ENCODE measurements at places on chromosomes 11 and 22. TPM values are rescaled to one million over a fixed set of nuclear protein-coding genes. Genes with fewer than 3 reads are reported as not detected.

Gene F2
- 0.11 TPM for total RNA-seq

Gene MUC5AC
- total RNA-seq = not detected

Gene SLC6A5
- total RNA-seq = not detected

Gene LRRC75B
- 5.0 TPM for total RNA-seq

Gene OR52E8
- total RNA-seq = not detected

Gene TENM4
- 0.81 TPM for total RNA-seq

Gene DAGLA
- total RNA-seq = 4.2 TPM

Gene GGTLC2
- total RNA-seq = not detected

GRCh38 chr11:130677486-130678153 is 229.2 kb downstream of the ADAMTS15 start:
- DNase-seq = peak; percentile 36

GRCh38 chr22:18116634-18117033 is 6.0 kb downstream of the TUBA8 start:
- no peak for DNase-seq

GRCh38 chr22:46833228-46833627 is 70.8 kb downstream of the TBC1D22A start:
- no peak for DNase-seq

DNA sequence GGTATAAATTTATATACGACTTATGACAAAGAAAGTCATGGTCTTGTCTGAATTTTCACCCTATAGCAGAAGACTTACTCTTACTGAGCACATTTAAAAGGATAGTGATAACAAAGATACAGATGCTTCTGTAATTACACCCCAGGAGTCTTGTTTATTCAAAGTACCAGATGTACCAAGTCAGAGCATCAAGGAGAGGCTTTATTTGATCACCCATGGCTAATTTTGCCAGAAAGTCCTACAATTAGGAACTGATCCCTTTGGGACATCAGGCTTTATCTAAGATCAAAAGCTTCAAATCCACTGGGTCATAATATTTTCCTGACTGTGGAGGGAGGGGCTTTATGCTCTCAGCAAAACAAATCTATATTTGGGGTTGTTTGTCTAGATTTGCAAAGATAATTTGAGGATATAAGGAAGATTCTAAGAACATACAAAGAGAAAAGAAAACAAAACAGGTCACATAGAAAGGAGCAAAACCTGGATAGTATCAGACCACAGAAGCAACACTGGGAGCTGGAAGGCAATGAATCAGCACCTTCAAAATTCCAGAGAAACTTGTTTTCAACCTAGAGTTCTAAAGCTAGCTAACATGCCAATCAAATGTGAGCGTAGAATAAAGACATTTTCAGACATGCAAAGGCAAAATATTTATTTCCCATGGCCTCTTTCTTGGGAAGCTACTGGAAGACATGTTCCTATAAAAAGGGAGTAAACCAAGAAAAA is 124.8 kb upstream of the CSNK2A3 start:
- DNase-seq = no peak

DNA sequence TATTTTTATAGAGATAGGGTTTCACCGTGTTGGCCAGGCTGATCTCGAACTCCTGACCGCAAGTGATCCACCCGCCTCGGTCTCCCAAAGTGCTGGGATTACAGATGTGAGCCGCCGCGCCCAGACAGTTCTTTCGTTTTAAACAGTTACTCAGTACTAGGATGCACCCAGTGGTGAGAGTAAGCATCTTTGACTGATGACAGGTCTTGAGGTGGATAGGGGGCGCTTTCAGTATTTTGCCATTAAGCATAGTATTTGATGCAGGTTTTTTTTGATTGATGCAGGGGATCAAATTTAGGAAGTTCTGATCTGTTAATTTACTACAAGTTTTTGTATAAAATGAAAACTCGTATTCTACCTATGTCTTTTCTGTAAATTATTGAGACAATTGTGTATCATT is 13.2 kb upstream of the TRIM34 start:
- DNase-seq = no peak

DNA sequence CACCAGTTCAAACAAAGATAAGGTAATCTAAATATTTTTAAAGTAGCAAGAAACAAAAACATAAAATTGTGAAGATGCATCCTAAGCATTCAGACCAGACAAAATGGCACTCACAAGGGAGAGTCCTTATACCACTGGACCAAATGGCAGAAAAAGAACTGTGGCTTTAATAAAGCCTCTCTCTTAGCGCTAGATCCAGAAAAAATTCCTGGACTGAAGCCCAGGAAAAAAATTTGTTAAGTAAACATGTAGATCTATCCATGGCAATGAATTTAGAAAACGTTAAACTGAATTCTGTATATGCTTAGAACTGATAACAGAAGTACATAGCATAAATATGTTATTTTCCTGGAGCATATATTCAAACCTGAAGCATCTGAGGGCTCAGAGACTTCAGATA is 11.8 kb upstream of the CD59 start:
- DNase-seq = no peak

DNA sequence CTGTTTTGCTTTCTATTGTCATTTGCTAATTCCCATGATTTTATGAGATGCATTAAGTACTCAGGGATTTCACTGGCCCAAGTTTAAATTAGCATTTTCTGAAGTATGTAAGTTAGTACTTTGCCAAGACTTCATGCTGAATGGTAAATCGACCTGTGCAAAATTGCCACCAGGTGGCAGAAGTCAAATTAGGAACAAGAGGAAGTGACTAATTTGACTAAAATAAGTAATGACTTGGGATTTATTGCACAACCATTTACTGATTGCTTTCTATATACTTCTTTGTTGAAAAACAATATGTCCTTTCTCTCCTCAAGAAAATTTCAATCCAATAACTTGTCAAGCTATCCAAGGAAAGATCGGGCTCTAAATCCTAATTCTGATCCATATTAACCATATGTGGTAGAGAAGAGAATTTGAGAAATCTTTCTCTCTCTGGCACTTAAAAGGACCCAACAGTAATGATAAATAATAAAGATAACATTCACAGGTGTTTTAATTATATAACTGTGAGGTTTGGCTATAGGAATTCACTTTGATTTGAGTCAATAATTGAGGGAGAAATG is 253.7 kb upstream of the CHORDC1 start:
- DNase-seq = no peak

- DNase-seq = no peak
Observed at GRCh38 chr22:22933100-22933806, 45.6 kb downstream of the IGLL5 start.

DNA sequence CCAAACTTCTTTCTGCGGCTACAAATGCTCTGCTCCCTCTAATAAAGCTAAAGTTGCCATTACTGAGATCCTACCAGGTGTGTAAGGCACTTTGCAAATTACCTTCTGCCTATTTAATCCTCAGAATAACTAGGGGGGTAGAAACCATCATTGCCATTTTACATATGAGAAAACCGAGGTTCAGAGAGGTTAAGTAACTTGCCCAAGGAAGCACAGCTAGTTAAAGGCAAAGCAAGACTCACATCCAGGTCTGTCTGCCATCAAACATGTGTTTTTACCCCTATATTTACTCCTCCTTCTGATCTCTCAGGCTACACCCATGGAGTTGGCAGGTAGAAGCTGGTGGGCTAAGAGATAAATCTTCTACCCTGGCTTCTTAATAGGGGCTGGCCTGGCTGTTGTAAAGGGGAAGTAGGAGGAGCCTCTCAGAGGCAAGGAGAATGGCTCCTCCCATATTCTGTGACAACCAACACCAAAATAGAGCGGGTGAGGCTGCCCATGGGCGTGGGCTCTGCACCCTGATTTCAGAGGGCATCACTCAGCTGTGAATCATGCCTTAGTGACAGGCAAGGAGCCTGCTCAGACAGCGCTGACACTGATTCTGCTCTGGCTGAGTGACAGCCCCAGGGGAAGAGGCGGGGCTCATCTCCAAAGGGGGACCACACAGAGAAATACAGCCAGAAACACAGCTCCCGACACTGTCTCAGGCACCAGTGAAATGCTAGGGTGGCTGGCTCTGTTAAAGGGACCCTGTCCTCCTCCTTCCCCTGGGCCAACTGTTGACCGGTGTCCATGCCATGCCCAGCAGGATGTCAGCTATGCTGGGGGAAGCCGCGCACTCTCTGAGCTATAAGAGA is 106.8 kb downstream of the ABTB2 start:
- peak; percentile 76 for DNase-seq

- no peak for DNase-seq
Observed at GRCh38 chr11:79697905-79698304, 257.1 kb upstream of the TENM4 start.

DNA sequence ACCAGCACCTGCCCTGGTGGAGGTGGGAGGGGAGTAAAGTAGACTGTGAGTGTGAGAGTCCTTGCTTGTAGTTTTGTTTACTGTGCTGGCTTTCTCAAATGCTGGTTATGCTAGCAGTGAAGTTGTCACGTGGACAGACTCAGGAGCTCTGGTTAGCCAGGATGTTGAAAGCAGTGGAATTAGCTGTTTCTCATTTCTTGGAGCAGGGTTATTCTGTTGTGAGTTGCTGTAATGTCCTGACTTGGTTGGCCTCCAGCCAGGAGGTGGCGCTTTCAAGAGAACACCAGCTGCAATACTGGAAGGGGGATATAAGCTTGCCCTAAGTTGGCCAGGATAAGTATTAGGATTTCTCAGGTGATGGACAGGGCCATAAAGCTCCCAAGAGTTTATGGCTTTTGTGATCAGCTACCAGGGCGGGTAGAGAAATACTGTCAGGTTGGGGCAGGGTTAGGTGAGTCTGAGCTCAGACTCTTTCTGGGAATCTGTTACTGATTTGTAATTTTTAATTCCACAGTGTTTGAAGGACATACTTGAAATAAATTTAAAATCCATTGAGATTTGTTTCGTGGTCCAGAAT is 13.7 kb downstream of the CYP2D6 start:
- no peak for DNase-seq

- no peak for DNase-seq
Observed at GRCh38 chr11:34928960-34929680, 12.7 kb downstream of the PDHX start.

DNA sequence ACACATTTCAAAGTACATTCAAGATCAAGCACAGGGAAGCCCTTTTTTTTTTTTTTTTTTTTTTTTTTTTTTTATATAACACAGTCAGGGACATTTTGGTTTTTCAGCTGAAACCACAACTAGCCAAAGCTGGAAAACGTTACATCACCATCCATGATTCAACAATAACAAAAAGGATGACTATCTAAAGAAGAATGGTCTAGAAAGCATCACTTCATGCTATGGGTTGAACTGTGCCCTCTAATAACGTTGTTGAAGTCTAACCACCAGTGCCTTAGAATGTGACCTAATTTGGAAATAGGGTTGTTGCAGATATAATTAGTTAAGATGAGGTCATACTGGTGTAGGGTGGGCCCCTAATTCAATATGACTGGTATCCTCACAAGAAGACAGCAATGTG is 46.6 kb downstream of the MTMR2 start:
- no peak for DNase-seq

DNA sequence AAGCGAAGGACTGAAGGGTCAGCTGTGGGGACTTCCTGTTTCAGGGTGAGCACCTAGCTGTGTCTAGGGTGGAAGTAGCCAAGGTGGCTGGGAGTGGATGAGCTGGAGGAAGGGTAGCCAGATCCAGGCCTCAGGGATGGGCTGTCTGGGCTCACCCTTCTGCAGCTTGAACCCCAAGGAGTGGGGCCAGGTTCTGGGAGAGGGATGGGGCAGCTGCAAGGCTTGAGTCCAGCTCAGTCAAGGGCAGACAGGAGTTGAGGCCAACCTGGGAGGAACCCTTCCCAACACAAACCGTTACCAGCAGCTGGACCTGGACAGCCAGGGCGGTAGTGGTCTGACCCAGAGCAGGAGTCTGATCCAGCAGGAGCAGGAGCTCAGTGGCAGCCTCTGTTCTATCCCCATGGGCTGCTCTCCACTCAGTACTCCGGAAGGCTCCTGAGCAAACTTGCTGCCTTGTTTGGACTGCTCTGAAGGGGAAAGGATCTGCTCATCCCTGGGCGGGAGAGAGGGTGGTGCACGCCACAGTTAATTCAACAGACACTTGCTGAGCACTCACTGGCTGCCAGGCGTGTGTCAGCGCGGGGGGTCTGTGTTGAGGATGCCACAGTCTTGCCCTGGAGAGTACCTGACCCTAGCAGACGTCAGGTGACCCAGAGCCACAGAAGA is 53.8 kb upstream of the THY1 start:
- DNase-seq = no peak

GRCh38 chr11:108609682-108610081 is 16.1 kb upstream of the EXPH5 start:
- no peak for DNase-seq

DNA sequence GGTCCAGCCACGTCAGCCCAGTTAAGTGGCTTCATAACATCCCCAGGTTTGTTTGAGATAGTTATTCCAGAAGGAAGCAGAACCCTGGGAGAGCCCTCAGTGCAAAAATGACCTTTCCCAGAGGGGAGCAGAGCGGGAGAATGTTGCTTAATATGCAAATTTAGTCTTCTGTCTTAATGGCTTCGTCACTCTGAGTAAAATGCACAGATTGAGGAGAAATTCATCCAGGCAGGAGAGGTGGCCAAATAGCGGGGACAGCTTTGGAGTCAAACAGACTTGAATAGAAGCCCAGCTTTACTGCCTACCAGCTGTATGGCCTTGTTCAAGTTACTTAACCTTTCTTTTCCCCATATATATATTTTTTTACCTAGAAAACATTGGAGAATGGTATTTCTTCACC is 12.3 kb upstream of the NRGN start:
- no peak for DNase-seq

- DNase-seq = no peak
Observed at GRCh38 chr22:36433318-36434231, 45.8 kb upstream of the MYH9 start.

- no peak for DNase-seq
Observed at GRCh38 chr11:119091966-119092879, 7.5 kb downstream of the HMBS start.

DNA sequence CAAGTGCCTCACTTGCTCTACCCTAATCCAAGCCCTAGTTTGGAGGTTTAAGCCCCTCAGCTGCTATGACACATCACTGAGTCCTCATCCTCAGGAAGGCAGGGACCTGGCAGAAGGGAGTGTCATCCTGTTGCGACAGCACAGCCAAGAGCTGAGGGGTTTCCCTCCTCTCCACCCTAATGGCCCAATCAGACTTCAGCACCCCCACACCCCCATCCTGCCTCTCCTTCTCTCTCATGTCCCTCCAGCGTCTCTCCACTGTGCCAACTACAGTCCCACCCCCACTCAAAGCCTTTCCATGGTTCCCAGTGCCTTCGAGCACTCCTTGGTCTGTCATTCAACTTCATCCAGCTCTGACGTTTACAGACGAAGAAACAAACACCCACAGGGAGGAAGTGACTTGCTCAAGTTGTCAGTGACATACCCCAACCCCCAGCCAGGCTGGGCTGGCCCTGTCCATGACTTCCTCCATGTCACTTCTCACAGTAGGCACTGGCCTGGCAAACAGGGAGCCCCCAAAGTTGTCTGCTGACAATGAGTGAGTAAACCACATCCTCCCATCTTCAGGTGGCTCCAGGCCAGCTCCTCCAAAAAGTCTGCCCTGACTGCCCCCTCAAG is 15.6 kb downstream of the ARAP1 start:
- peak; percentile 76 for DNase-seq

DNA sequence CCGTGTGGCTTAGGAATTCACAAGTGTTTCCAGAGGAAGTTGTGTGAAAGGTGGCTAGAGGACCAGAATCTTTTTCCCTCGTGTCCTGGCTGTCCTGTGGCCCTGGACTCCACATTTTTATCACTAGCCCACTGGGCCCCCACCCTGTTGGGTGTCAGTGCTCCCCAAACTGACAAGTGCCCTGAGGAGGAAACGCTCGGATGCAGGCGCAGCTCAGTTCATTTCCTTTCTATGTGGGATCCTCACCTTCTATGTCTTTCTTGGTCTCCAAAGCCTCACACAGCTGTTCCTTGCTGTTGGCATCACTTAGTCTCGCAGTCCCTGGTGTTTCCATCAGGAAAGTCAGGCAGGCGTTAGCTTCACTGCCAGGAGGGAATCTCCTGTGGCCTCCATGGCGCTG is 68.0 kb upstream of the KCNQ1OT1 start:
- no peak for DNase-seq

- DNase-seq = peak; percentile 33
Observed at GRCh38 chr11:34161812-34162492, 56.5 kb downstream of the NAT10 start.
